Spleen (tissue), 13 donors: ENCODE measurements at places on chromosomes 6 and 20. TPM values are rescaled to one million over a fixed set of nuclear protein-coding genes. Genes with fewer than 3 reads are reported as not detected.

The TRIM27 gene
- total RNA-seq = 92.0 TPM

The C6orf163 gene
- total RNA-seq = 13.2 TPM

- no peak for DNase-seq
- no peak overlapping the region for H3K27ac ChIP-seq
- H3K36me3 ChIP-seq = no peaks in the 10 kb centered on the region
- H3K4me1 ChIP-seq = no peaks in the 10 kb centered on the region
- peaks cover 13% of the 10 kb centered on the region for H3K27me3 ChIP-seq
These were observed 60.9 kb upstream of the TOP1 start for GRCh38 chr20:40967700-40968099.

DNA sequence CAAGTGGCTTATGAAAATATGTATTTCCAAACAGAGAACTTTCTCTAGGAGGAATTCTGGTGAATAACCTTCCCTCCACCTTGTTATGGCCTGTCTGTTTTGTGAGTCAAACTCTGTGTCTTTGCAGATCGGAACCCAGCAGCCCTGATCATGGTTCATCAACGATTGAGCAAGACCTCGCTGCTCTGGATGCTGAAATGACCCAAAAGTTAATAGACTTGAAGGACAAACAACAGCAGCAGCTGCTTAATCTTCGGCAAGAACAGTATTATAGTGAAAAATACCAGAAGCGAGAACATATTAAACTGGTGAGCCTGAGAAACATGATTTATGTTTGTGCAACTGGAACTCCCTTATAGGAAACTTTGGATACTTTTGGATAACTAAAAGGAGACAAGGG lies 294.5 kb upstream of the PLCB4 start:
- H3K27me3 ChIP-seq = no peaks in the 10 kb centered on the region
- DNase-seq = no peak
- H3K4me3 ChIP-seq = no peak overlapping the region
- no peaks in the 10 kb centered on the region for H3K36me3 ChIP-seq
- H3K4me1 ChIP-seq = no peaks in the 10 kb centered on the region
- no peak overlapping the region for H3K27ac ChIP-seq

DNA sequence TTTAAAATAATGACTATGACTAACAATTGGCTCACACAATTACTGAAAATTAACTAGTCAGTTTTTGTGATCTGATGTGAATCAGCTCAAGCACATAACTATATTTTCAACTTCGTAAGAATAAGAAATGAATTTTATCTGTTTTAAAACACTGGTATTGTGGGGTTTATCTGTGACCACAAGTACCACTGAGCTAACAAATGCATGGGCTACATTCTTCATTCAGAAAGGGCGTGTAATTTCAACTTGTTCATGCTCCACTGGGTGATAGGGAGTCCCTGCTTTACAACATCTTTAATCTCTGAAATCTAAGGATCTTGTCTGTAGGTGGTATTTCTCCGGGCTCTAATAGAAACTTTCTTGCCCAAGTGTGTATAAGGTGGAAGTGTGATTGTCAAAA lies 1311.5 kb upstream of the GJE1 start:
- no peak overlapping the region for H3K27ac ChIP-seq
- DNase-seq = no peak
- H3K4me3 ChIP-seq = no peak overlapping the region
- no peaks in the 10 kb centered on the region for H3K4me1 ChIP-seq
